ENCODE measurements at places on chromosomes 3 and 15.

DNA sequence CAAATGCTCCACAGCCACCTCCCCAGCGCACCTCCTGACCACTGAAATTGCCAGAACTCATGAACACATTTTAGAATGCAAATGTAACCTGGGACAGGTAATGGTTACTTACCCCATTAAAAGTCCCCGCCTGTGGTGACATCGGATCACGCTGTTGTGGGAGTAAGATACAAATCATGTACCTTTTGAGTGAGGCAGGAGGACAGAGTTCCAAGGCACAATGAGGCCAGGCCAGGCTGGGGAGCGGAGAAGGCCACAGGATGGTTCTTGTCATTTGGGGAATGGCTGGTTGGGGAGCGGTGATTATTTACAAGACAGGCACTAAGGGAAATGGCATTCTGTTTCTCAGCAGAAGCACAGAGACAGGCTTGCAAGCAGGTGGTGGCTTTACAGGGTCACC is 490.0 kb downstream of the EDEM1 start:
- DNase-seq, result no peak

DNA sequence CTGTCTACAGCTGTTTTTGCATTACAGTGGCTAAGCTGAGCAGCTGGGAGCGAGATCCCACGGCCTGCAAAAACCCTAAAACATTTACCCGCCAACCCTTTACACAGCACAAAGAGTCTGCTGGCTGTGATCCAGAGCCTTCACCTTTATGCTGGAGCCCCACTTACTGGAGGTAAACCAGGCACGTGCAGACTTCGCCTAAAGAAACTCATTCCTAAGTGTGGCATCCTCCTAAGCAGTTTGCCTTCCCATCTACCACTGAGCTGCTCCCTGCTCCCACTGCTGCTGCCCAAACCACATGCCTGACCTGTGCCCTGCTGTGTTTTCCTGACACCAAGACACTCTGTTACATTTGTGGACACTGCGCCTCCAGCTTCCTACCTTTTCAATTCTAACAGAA is 53.0 kb downstream of the CHSY1 start:
- no peak for DNase-seq

DNA sequence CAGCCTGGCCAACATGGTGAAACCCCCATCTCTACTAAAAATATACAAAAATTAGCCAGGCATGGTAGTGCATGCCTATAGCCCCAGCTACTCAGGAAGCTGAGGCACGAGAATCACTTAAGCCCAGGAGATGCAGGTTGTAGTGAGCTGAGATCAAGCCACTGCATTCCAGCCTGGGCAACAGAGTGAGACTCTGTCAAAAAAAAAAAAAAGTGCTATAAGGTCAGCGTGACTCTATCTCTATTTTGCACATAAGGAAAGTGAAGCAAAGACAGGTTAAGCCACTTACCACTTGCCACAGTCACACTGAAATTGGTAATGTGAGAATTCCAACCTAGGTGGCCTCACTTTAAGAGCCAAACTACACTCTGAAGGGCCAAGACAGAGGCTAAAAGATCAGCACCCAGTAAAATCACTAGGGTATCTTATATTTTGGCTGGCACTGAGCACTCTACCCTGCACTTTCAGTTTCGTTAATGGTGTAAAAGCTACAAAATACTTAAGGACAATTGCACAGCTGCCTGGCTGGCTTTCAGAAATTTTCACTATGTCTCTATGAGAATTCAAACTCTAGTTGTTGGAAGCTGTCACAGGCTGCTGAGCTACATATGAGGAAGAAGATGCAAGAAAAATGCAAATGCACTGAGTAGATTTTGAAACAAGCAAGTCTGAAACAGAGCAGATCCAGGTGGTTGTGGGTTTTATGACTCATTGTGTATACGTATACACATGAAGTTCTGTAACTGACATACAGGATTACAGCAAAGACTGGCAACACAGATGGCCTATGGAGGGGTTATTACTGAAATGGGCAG is 32.7 kb downstream of the TRANK1 start:
- peak; percentile 62 for DNase-seq

GRCh38 chr15:94295275-94295674 is 63.9 kb downstream of the MCTP2 start:
- DNase-seq, result no peak

- DNase-seq, result no peak
Observed at GRCh38 chr3:134249296-134249841, 1.3 kb downstream of the RYK start.

GRCh38 chr3:55118451-55118850 is 190.6 kb upstream of the LRTM1 start:
- DNase-seq, result no peak

DNA sequence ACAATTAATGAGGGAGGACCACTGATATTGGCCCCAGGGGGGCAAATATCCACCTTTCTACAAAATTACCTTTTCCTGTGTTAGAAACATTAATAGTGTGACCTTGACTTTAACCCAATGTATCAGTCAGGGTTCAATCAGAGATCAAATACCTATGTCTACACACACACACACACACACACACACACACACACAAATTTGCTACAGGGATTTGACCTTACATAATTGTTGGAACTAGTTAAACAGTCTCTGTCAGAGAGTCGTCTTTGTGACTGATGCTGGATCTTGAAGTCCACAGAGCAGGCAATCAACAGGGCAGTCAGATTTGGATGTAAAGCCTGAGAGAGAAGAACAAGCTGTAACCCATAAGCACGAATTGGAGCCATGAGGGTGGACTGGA is 32.5 kb downstream of the TM4SF4 start:
- no peak for DNase-seq

DNA sequence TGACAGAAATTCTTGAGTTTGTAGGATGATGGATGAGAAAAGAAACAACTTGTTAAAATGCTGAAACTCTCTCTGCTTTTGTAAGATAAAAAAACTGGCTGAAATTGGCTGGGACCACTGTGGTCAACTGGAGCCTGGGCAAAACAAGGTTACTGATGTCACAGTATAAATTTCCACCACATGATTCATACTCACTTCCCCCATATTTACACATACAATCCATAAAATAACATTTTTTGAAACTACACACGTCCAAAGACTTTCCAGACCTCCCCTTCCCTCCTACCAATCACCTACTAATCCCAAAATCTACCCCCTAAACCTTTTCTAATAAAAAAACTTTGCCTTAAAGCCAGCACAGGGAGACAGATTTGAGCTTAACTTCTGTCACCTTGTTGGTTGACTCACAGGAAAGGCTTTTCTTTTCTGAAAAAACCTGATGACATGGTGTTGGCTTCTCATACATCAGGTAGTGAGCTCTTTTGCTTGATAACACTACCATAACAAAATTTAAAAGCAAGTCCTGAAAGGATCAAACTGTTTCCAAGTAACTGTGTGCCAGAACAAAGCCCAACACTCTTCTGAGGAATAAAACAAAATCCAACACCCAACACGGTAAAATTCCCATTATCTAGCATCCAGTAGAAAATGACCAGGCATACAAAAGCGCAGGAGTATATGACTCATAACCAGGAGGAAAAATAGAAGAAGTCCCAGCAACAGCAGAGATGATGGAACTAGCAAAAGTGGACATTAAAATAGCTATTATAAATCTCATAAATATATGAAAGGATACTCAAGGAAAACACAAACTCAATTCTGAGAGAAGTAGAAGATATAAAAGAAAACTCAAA is 87.3 kb upstream of the SNRK start:
- no peak for DNase-seq

- no peak for DNase-seq
Observed at GRCh38 chr3:122912772-122913538, 114.6 kb downstream of the SEMA5B start.

DNA sequence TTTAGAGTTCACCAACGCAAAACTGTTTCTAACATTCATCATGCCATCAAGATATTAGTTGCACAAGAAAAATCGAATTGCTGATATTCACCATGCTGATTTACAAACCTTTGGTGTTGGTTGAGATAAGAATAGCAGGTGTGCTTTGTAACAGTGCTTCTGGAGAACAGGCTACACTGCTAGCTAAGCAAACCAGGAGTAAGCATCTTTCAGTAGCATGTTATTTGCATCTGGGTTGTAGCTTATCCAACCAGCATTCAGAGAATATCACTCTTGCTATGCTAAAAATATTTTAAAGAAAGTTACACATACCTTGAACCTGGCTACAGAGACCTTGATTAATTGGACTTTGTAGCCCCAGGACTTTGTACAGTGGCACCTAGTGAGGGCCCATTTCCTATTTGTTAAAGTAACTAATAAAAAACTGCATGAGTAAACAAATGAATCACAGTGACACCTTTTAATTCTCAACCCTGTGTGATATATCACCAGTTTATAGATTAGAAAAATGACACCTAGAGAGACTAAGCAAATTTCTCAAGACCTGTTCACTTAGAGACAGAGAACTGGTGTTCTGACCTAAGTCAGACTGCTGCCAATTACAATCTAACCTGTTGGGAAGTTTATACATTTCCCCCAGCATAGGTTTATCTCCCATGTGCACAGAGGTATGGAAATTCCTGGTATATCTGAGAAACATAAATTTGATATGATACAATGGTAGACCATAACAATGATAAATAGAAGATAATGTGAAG is 435.5 kb upstream of the TGFBR2 start:
- no peak for DNase-seq

- DNase-seq, result no peak
Observed at GRCh38 chr15:60344987-60345386, 52.8 kb downstream of the ANXA2 start.

DNA sequence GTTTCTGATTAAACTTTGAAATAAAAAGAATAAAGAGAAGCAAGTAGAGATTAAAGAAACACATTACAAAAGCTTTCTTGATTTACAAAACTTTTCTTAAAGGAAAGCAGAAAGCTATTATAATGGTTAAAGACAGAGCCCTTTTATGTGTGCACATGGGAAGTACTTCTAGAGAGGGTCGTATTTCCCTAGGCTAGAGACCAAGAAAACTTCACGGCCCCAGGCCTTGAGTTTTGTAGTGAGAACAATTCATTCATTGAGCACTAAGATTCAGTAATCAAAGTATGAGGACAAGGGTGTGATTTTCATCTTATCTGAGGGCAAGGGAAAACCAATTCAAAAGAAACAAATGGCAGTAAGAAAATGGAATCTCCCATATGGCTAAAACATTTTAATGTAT is 854.1 kb downstream of the ROBO1 start:
- no peak for DNase-seq

GRCh38 chr3:50120364-50121071 is 31.8 kb downstream of the RBM5 start:
- DNase-seq, result no peak

DNA sequence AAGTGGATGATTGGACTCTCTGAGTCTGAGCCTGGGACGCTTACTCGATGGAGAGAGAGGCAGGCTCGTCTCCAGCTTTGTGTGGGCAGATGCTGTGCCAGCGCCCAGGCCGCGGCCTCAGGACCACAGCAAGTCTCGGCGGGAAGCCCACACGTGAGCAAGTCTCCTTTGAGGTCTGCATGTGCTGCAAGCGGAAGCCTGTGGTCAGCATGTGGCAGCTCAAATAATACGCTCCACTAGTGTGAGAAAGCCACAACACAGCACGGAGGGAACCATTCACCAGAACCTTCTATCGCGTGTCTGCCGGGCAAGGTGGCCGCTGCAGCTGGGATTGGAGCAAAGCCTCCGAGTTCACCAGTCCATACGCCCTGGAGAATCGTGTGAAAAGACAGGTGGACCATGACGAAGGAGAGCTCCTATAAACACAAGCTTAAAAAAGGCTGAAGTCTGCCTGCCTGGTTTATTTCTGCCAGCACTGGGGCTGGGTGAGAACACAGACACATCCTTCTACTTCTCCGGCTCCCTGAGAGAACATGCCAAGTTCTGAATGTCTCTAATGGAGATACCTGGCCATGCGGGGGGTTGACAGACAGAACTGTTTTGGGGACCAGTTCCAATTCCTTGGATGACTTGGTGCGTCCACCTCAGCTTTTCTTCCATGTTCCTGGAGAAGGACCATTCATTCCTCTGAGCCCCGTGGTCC is 82.0 kb upstream of the LRIG1 start:
- DNase-seq, result no peak

DNA sequence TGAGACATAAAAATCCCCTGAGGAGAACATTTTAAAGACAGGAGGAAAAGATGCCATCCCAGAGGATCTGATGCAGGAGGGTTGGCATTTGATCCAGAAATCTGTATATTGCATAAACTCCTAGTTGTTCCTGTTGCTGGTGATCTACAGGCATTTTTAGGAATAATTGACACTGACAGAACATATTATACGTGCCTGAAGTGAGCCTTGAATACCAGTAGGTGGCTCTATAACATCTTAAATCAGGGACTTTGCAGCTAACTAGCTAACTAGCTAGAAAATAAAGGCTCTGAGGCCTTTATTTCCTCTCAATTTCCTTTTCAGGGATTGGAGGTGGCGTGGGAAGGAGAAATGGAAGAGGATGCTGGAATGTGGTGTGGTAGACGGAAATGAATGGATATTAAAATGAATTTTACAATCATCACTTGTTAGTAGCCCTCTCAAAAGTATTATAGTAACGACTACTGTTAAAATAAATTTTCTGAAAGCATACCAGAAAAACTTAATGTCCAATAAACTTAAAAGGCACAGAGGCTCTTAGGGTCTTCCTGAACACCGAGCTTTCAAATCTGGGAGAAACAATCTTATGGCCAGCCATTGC is 73.8 kb upstream of the ZBED2 start:
- DNase-seq, result peak; percentile 69

DNA sequence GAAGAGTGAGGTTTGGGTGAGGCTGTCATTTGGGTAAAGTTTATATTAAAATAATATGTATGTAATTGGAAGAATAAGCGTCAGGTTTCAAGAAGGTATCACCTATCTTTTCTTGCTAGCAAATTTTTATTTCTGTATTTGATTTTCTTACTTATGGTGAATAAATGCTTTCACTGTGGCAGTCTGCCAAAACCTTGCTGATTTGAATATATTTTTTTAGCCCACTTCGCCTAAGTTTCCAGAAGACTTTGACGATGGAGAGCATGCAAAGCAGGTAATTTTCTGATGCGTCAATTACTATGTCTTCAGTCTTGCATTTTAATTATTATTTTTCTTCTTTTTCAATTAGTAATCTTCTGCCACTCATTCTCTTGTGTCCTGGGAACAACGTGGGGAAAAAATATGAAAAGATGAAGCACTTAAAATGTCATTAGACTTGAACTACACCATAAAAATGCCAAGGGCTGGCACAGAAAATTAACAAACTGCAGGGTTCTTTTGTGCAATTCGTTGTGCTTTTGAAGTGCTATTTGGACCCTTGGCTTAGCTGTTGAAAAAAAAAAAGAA is 40.4 kb downstream of the SRP14 start:
- DNase-seq, result no peak

All from urothelium cell line (cell line).